ENCODE measurements at places on chromosomes 1 and 21.

- H3K27ac ChIP-seq = no peak overlapping the region
- no peaks in the 10 kb centered on the region for H3K27me3 ChIP-seq
- H3K4me1 ChIP-seq = peaks cover 25% of the 10 kb centered on the region
- H3K36me3 ChIP-seq = peaks cover 7% of the 10 kb centered on the region
Observed at GRCh38 chr1:2561898-2562895, 6.0 kb downstream of the TNFRSF14 start.

GRCh38 chr1:167628741-167629515 is 1.1 kb upstream of the RCSD1 start:
- H3K4me3 ChIP-seq = peak overlapping the region; percentile 84
- H3K27ac ChIP-seq = peak overlapping the region; percentile 95
- no peak for DNase-seq

DNA sequence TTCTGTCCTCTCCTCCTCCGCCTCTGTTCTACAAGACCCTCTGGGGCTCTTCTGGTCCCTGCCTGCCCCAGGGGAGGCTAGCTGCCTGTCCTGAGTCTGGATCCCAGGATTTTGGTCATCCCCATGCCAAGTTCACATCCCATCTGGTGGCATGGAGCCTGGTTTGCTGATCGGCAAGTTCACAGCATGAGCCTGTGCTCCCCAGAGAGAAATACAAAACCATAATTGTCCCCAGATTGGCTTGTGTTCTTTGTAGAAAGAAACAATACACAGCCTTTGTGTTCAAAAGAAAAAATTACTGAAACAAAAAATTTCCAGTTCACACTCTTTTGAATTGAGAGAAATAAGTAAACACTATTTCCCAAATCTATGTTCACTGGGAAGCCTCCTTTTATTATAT is 149.4 kb upstream of the ZC3H12A start:
- no peaks in the 10 kb centered on the region for H3K4me1 ChIP-seq
- H3K27me3 ChIP-seq = peaks cover 27% of the 10 kb centered on the region
- H3K36me3 ChIP-seq = no peaks in the 10 kb centered on the region

GRCh38 chr1:223486366-223486765 is 93.2 kb downstream of the CCDC185 start:
- H3K4me3 ChIP-seq = no peak overlapping the region
- H3K27ac ChIP-seq = no peak overlapping the region
- H3K4me1 ChIP-seq = peaks cover 5% of the 10 kb centered on the region

DNA sequence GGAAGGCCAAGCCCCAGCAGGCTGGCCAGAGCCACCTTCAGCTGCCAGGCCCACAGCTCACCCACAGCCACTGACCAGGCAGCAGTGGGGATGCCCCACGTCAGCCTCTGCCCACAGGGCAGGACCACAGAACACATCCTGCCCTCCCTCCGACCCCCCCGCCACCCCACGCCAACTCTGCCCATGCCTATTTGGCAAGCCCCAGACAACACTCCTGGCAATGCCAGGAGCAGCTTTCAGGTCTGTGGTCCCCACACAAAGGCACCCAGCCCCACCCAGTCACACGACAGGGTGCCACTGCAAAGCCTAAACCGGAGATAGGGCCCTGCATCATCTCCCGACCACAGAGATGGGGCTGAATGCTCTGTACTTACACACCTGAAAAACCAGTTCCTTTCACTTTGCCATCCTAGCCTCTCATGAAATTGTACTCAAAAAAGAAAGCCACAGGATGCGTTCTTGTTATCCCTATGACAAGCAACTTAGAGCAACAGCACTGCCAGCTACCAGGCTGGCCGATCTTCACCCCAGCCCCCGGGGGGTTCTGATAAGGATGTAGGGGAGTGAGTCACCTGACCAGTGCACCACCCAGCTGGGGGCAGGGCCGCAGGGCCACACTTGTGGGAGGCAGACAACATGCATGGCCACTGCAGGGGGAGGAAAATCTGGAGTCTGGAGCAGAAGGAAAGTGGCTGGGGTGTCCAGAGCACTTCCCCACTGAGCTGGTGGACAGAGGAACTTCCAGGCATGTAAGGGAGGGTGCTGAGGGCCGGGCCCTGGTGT is 36.2 kb downstream of the UBE2G2 start:
- no peaks in the 10 kb centered on the region for H3K27me3 ChIP-seq
- no peaks in the 10 kb centered on the region for H3K36me3 ChIP-seq
- peak overlapping the region; percentile 8 for H3K27ac ChIP-seq
- H3K4me1 ChIP-seq = peaks cover 12% of the 10 kb centered on the region
- peak overlapping the region; percentile 74 for H3K4me3 ChIP-seq

GRCh38 chr1:37255136-37255795 is 219.1 kb upstream of the ZC3H12A start:
- no peaks in the 10 kb centered on the region for H3K36me3 ChIP-seq
- DNase-seq = peak; percentile 14
- H3K27ac ChIP-seq = no peak overlapping the region
- H3K4me3 ChIP-seq = no peak overlapping the region
- peaks cover 54% of the 10 kb centered on the region for H3K27me3 ChIP-seq

GRCh38 chr1:17658837-17659236 is 96.3 kb upstream of the ACTL8 start:
- H3K27me3 ChIP-seq = no peaks in the 10 kb centered on the region
- H3K4me1 ChIP-seq = no peaks in the 10 kb centered on the region
- H3K27ac ChIP-seq = no peak overlapping the region
- no peak for DNase-seq

GRCh38 chr1:93095804-93096585 is 16.9 kb downstream of the MTF2 start:
- H3K4me1 ChIP-seq = peaks cover 55% of the 10 kb centered on the region
- H3K27ac ChIP-seq = peak overlapping the region; percentile 27
- H3K4me3 ChIP-seq = peak overlapping the region; percentile 30
- H3K27me3 ChIP-seq = no peaks in the 10 kb centered on the region
- peaks cover 4% of the 10 kb centered on the region for H3K36me3 ChIP-seq

DNA sequence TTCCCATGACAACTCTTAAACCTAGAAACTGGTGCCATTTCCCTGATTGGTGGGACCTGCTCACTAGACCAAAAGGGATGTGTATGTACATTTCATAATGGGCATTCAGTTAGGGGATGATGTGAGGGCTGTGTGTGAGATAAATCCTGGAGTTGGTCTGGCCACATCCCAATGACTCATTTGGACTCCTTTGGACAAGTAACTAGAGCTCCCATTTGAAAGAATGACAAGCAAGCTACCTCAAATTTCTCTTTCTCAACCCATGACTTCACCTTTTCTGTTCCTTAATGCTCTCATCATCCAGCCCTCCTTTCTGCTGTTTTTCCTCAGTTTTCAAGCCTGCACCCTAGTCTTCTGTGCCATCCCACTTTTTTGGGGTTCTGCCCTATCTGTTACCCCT is 27.9 kb downstream of the EBNA1BP2 start:
- no peak for DNase-seq
- no peaks in the 10 kb centered on the region for H3K36me3 ChIP-seq
- H3K4me3 ChIP-seq = no peak overlapping the region
- H3K27ac ChIP-seq = no peak overlapping the region
- H3K27me3 ChIP-seq = peaks cover 65% of the 10 kb centered on the region

GRCh38 chr1:111576547-111576946 is 43.0 kb upstream of the RAP1A start:
- no peaks in the 10 kb centered on the region for H3K27me3 ChIP-seq
- H3K36me3 ChIP-seq = no peaks in the 10 kb centered on the region
- no peak overlapping the region for H3K27ac ChIP-seq
- H3K4me1 ChIP-seq = peaks cover 12% of the 10 kb centered on the region
- DNase-seq = no peak

- no peak for DNase-seq
- no peaks in the 10 kb centered on the region for H3K36me3 ChIP-seq
- H3K27ac ChIP-seq = no peak overlapping the region
- no peaks in the 10 kb centered on the region for H3K27me3 ChIP-seq
- no peaks in the 10 kb centered on the region for H3K4me1 ChIP-seq
Observed at GRCh38 chr1:195569934-195570333, 1038.3 kb downstream of the KCNT2 start.

DNA sequence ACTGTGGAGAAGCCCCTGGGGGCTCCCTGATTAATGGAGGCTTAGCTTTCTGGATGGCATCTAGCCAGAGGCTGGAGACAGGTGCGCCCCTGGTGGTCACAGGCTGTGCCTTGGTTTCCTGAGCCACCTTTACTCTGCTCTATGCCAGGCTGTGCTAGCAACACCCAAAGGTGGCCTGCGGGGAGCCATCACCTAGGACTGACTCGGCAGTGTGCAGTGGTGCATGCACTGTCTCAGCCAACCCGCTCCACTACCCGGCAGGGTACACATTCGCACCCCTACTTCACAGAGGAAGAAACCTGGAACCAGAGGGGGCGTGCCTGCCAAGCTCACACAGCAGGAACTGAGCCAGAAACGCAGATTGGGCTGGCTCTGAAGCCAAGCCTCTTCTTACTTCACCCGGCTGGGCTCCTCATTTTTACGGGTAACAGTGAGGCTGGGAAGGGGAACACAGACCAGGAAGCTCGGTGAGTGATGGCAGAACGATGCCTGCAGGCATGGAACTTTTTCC is 24.8 kb downstream of the PCSK9 start:
- no peaks in the 10 kb centered on the region for H3K27me3 ChIP-seq
- H3K4me3 ChIP-seq = no peak overlapping the region
- DNase-seq = no peak

GRCh38 chr1:1170215-1171091 is 3.2 kb upstream of the TTLL10 start:
- H3K4me3 ChIP-seq = peak overlapping the region; percentile 12
- no peak for DNase-seq
- H3K36me3 ChIP-seq = no peaks in the 10 kb centered on the region
- peaks cover 6% of the 10 kb centered on the region for H3K27me3 ChIP-seq
- H3K27ac ChIP-seq = no peak overlapping the region

GRCh38 chr1:89732643-89733222 is 88.1 kb upstream of the LRRC8D start:
- H3K4me1 ChIP-seq = peaks cover 74% of the 10 kb centered on the region
- H3K36me3 ChIP-seq = no peaks in the 10 kb centered on the region
- H3K27me3 ChIP-seq = no peaks in the 10 kb centered on the region
- peak overlapping the region; percentile 44 for H3K4me3 ChIP-seq
- peak overlapping the region; percentile 34 for H3K27ac ChIP-seq

DNA sequence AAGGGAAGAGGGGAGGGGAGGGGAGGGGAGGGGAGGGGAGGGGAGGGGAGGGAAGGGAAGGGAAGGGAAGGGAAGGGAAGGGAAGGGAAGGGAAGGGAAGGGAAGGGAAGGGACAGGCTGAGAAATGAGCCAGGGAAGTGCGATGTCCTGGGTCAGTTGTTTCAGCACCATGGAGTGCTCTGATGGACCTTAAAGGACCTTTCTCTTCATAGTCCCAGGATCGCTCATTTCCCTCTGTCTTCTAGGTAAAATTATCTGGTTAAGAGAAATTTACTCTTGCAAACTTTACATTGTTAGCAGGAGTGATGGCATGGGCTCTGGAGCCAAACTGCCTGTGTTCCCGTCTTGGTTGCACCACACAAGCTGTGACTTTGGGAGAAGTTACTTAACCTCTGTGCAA is 357.8 kb downstream of the MATN1 start:
- H3K27ac ChIP-seq = no peak overlapping the region
- peaks cover 17% of the 10 kb centered on the region for H3K27me3 ChIP-seq
- H3K4me3 ChIP-seq = no peak overlapping the region
- DNase-seq = no peak
- H3K36me3 ChIP-seq = no peaks in the 10 kb centered on the region

GRCh38 chr1:28508435-28508754 is 2.6 kb downstream of the RCC1 start:
- H3K27me3 ChIP-seq = no peaks in the 10 kb centered on the region
- peaks cover 62% of the 10 kb centered on the region for H3K36me3 ChIP-seq
- peak overlapping the region; percentile 97 for H3K4me3 ChIP-seq
- H3K27ac ChIP-seq = peak overlapping the region; percentile 100
- DNase-seq = no peak
- H3K4me1 ChIP-seq = peaks cover 52% of the 10 kb centered on the region

DNA sequence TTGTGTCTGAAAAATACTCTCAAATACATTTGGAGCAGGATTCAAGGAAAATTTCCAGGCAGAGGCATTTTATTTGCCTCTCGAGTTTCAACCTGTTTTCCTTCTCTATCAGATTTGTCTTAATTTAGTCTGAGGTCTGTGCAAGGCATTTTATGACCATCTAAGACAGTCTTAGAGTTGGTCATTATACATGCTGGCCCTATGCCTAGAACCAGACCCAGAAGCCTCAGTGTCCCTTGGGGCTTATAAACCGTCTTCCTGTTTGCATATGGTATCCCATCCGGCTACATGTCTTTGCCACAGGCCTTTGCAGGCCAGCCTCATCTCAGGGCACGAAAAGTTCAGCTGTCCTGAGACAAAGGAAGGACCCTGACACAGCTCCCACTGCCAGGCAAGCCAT is 346.1 kb downstream of the SIPA1L2 start:
- DNase-seq = no peak
- no peak overlapping the region for H3K4me3 ChIP-seq
- peaks cover 23% of the 10 kb centered on the region for H3K27me3 ChIP-seq
- H3K4me1 ChIP-seq = no peaks in the 10 kb centered on the region

GRCh38 chr1:162230096-162230495 is 146.6 kb downstream of the SPATA46 start:
- no peaks in the 10 kb centered on the region for H3K36me3 ChIP-seq
- H3K4me1 ChIP-seq = no peaks in the 10 kb centered on the region
- peaks cover 8% of the 10 kb centered on the region for H3K27me3 ChIP-seq
- H3K27ac ChIP-seq = no peak overlapping the region

GRCh38 chr21:25296252-25296651 is 311.0 kb downstream of the MRPL39 start:
- no peak for DNase-seq
- peaks cover 5% of the 10 kb centered on the region for H3K4me1 ChIP-seq
- H3K36me3 ChIP-seq = no peaks in the 10 kb centered on the region
- no peaks in the 10 kb centered on the region for H3K27me3 ChIP-seq
- no peak overlapping the region for H3K4me3 ChIP-seq

DNA sequence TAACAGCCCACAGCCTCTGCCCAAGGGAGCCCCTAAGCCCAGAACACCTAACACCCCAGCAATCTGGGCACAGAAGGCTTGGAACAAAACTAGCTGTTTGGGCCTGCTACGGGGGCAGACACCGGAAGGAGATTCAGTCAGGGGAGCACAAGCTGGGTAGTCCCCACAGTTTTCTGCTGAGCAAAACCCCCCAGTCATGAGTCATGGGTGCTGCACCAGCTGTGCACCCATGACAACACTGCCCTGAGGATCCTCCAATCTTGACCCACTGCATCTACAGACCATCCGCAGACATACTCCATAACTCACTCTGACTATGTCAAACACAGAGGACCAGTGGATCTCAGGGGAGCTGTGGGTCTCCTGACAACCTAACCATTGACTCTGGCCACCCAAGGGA is 105.1 kb downstream of the LRIG2 start:
- no peak overlapping the region for H3K4me3 ChIP-seq
- peaks cover 21% of the 10 kb centered on the region for H3K27me3 ChIP-seq
- no peak overlapping the region for H3K27ac ChIP-seq
- no peaks in the 10 kb centered on the region for H3K36me3 ChIP-seq

DNA sequence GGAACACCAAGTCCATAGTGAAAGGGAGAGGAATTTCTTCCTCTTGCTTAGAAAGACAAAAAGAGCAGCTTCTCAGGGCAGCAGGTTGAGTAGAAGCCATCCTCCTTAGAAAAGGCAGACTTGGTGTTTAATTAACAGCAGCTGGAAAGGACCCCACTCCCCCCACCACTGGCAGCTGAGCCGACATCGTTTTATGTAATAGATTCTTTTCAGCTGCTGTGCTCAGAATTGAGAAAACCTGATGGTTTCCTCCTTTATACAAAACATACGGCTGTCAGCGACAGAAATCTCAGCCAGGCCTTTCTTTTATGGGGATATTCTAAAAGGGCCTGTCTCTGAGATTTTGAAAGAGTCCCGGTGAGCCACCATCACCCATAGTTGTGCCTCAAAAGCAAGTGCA is 49.9 kb downstream of the MAN1C1 start:
- H3K4me3 ChIP-seq = peak overlapping the region; percentile 31
- H3K36me3 ChIP-seq = peaks cover 2% of the 10 kb centered on the region
- no peak for DNase-seq
